ENCODE measurements at places on chromosomes 3 and 15.

DNA sequence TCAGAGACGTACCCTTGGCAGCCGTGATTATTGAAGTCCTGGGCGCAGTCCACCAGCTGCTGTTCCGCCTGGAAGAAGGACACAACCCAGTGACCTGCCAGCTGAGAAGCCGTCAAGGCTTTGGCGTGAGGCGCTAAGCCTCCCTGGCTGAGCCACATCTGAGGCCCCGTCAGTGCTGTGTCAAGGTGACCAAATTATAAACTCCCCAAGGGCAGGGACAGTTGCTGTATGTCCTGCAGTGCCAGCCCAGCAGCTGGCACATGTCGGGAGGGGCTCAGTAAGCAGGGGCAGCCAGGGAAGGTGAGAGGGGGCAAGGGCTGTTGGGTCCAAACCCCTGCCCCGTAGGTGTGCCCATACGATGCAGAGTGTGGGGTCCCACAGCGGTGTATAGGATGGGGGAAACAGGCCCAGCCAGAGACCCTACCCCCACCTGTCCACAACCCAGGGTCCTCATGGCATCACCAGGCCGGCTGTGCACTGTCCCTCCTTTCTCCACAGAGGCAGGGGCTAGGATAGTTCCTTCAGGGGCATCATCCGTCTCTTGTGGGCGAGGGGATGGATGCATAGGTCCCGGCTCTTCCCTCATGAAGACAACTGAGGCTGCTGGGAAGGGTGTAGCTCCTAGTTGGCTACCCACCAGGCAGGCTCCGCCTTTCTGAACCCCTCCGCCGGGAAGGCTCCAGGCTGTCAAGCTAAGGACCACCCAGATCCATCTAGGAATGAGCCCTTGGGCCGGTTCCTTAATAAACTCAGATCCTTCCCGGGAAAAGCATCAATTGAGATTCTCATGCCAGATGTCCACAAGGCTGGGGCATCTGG is 13.2 kb downstream of the CTSH start:
- no peak for DNase-seq

- DNase-seq, result no peak
These were observed 266.6 kb upstream of the CTDSPL start for GRCh38 chr3:37594873-37595783.

DNA sequence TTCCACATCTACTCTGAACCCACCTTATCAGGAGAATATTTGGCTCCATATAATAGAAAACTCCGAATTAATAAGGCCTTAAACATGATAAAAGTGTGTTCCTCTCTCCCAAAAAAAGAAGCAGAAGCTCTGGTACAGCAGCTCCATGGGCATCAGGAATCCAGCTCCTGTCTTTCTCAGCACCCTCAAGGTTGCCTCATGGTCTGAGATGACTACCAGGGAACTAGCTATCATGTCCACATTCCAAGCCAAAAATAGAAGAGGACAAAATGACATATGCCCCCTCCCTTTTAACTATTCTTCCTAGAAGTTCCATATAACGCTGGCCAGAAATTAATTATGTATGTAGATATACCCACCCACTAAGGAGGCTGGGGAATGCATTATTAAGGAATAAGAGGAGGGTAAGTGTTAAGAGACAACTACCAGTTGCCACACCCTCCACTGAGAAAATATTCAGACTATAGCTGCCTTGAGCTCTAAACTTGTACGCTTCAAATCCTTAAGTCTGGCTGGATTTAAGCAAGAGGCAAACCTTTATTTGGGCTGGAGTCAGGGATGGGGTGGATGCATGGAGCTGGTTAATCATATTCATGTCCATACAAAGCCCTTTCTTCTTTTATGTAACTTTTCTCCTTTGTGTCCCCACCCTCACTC is 35.8 kb upstream of the CTDSPL start:
- no peak for DNase-seq

DNA sequence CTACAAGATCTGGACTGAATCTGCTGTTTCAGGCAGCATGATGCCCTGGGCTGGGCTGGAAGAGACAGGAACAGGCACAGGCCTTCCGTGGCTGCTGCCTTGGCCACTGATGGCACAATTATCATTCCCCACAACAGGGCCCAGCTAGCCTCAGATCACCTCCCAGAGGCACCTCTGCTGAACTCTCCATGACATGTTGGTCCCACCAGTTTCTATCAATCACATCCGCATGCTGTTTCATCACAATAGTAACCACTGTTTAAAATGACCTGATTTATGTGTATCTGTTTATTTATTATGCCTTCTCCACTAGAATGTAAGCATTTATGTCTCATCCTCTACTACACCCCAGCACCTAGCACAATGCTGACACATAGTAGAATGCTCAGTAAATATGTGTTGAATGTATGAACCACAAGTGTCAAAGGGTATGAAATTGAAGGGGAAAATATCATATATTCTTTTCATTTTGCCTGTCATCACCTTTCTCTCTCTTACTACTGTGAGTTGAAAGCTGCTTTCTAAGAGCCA is 32.7 kb upstream of the ZBTB38 start:
- DNase-seq, result no peak

- no peak for DNase-seq
These were observed 140.8 kb downstream of the DIPK2A start for GRCh38 chr3:144112437-144112836.

DNA sequence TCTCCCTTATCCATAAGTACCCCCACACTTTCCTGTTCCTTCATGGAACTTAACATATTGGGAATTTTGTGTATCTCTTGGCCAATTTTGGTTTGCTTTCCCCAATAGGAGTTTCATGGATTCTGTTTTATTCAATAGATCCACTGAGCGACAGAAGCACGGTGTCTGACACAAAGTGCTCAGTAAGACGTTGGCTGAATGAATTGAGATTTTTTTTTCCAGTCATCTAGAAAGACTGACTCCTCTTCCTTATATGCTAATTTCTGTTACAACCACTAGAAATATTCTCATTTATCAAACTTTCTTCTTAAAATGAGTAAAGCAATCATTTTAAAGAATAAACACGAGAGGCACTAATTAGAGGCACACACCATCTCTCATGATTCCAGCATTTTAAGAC is 48.1 kb downstream of the UBP1 start:
- DNase-seq, result no peak

- DNase-seq, result no peak
These were observed 39.7 kb downstream of the LRTM1 start for GRCh38 chr3:54888162-54888561.

DNA sequence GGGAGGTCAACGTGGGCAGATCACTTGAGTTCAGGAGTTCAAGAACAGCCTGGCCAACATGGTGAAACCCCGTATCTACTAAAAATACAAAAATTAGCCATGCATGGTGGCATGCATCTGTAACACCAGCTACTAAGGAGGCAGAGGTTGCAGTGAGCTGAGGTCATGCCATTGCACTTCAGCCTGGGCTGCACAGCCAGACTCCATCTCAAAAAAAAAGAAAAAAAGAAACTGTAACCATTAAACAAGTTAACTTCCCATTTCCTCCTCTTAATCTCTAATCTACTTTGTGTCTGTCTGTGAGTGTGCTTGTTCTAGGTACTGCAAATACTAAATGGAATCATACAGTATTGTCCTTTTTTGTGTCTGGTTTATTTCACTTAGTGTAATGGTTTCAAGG is 2.7 kb downstream of the RBM6 start:
- no peak for DNase-seq

DNA sequence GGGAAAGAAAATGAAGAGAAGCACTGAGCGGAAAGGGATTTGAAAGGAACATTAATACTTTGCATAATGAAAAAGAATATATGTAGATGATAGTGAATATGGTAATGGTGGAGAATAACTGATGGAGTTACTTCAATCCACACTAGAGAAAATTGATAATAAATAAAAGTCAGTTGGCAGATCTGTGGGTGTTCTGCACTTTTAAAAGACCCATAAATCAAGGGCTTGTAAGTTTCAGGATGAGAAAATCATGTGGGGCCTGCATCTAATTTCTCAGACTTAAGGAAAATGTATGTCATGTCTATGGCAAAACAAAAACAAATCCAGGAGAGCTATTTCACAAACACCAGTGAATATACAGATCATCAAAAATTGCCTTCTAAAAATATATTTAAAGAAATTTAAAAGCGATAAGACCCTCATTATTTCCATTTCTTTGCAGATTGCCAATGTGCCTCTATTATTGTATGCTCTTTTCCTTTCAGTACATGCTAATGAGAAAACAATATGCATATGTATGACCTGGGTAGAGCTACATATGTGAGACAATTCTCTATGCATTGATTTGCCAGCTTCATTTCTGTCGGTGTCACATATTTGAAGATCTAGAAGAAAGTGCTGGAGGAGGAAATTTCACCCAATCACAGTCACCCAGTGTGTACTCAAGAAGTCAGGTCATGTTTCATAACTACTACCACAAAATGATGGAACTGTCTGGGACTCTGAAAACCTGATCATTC is 269.9 kb upstream of the PDZRN3 start:
- no peak for DNase-seq

DNA sequence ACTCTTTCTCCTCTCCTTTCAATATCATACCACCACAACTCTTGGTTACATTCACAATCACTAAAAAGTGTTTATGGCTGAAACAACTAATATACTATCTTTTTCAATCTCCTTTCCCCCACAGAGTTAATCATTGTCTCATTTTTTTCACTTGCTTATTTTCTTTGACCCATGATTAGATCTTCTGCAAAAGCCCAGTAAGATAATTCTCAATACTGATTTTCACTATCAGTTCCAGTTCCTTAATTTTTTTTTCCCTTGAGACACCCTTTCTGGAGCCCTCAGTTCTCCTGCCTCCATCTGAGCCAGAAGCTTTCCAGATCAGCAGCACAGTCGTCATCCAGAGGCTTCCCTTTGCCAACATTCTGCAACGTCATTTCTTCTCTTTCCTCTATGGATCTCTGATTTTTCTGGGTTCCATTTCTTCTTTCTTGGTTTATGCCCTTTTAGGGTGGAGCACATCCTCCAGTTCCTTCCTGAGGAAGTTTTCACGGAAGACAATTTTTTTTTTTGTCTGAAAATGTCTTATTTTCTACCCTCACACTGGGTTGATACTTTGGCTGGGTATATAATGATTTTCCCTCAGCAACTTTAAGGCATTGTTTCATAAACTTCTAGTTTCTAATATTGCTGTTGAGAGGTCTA is 88.7 kb upstream of the C15orf39 start:
- no peak for DNase-seq

- DNase-seq, result no peak
These were observed 1.2 kb downstream of the STARD5 start for GRCh38 chr15:81322676-81323253.

DNA sequence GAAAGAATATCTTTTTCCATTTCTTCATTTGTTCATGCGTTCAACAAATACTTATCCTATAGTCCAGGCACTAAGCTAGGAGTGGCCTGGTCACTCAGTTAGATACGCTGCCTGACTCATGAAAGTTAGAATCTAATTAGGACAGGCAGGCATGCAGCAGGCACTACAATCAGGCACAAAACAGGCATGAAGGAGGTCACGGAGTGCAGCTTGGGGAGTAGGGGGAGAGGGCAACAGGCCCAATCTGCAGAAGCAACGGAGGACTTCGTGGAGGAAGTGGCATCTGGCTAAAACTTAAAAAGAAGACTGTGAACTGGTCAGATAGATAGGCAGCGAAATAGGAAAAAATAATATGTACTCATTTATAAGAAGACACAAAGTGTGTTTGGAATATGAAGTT is 420.9 kb downstream of the MAGI1 start:
- no peak for DNase-seq

DNA sequence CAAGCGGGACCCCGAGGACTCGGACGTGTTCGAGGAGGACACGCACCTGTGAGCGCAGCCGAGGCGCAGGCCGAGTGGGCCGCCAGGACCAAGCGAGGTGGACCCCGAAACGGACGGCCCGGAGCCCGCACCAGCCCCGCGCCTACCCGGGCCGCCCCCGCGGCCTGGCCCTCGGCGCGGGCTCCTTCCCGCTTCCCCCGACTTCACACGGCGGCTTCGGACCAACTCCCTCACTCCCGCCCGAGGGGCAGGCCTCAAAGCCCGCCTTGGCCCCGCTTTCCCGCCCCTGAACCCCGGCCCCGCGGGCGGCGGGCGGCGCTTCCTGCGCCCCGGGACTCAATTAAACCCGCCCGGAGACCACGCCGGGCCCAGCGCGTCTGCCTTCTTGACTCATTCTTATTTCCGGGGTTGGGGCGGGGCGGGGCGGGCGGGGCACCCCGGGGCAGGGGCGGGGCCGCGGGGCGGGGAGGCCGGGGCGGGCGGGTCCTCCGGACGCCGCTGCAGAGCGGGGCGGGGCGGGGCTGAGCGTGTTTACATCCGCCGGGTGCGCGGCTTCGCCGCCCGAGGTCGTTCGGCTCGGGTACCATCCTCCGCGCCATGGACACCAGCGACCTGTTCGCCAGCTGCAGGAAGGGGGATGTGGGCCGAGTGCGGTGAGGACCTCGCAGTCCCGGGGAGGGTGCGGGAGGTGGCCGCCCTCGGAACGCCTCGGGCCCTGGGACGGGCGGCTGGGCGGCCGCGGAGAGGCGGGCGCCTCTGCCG is at the start of gene ABTB1:
Gene ABTB1, plus strand, starts transcription at position 524 of the 762 bp plus-strand sequence. Its CDS starts 74 bp downstream, at position 598.
- peak; percentile 78 for DNase-seq

DNA sequence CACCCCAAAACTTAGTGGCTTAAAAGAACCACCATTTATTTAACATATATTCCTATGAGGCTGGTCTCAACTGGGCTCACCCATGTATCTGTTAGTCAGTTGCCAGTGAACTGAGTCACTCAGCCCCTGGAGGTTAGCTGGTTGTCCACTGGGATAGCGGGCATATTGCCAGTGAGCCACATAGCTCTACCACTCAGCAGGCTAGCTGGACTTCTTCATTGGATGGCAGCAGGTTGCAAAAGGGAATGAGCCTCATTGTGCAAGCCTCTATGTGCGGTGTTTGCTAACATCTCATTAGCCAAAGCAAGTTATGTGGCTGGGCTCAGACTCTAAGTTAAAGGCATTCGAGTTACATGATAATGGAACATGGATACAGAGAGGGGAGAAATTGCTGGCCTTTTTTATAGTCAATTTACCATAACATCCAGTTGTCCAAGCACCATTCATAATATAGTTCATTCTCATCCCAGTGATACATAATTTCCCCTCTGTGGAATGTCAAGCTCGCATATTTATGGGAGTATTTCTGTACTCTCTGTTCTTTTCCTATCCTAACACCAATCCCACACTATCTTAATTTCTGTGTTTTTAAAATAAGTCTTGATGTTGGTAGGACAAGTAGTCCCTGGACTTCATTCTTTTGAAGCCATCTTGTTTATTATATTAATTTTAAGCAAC is 8.7 kb downstream of the BTD start:
- DNase-seq, result no peak

DNA sequence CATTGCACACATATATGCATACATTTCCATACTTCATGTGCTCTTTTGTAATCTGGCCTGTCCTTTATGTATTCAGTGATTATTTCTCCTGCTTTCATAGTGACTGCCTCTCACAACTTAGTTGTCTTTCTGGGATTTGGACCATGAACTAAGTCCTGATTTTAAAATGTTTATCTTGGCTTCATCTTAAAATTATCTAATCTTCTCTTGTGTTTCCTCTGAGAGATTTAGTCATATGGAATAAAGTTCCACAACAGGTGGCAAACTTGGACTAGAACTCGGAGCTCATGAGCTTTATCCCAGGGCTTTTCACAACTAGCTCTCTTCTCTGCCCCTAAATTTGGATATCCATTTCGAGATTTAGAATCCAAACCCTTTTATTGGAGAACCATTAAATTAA is 44.3 kb downstream of the U2SURP start:
- no peak for DNase-seq

- DNase-seq, result no peak
These were observed 730.7 kb upstream of the ALCAM start for GRCh38 chr3:104635872-104636580.

All from CD8-positive, alpha-beta memory T cell (primary cell).